ENCODE measurements at places on chromosomes 3 and 15.
A peak's percentile ranks its signal among the peaks of the same experiment; 100 is the strongest.

GRCh38 chr15:56473017-56473416, 8.1 kb upstream of the MNS1 start:
- no peak for DNase-seq

GRCh38 chr3:126553284-126554084, 5.2 kb downstream of the C3orf22 start:
- DNase-seq = no peak

GRCh38 chr3:31137718-31138465, 243.4 kb upstream of the GADL1 start:
- no peak for DNase-seq

DNA sequence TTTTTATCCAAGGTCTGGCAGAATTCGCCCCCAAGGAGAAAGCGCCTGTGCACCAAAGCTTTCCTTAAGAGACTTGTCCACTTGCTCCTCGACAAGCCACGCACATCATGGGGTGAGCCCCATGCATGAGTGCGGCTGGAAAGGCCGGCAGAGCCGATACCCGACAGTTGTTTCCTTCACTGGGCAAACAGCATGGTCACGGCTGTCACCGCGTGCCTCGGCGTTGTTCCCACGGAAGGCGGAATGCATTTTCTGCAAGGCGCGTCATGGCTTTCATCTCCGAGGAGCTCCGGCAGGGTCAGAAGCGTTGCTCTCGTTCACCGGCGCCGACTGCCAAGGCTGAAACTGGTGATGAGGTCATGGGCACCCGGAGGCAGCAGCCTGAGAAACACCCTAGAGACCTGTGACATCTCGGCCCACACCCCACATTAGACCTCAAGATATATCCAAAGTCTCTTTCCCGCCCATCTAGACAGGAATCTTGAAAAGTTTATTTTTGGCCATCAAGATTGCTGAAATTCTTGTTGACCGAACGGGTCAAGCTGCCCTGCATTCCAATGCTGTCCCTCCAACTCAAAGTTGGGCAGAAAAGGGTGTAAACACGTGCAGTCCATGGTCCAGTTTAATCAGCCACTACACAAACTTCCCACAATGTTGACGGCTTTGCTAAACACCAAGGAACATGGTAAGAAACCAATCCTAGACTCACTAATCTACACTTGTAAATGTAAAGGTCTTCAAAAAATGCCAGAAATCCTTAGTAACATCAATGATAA, 604 bp upstream of the TJP1 start:
- no peak for DNase-seq

GRCh38 chr3:22728406-22728805, 474.7 kb upstream of the UBE2E2 start:
- DNase-seq = no peak

DNA sequence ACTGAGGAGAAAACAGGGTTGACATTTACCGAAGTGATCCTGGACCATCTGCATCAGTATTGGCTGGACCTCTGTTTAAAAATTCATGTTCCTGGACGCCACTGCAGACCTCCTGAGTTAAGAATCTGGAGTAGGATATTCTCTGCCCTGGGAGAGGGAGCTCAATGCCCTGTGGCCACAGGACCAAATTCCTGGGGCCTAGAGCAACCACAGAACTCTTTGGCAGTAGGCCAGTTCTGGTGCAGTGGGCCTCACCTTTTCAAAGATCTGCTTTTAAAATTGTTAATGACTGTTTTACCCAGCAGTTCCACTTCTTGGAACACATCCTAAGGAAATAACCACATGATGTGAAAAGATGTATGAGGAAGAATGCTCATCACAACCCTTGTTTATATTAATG, 133.3 kb upstream of the ADPGK start:
- no peak for DNase-seq

GRCh38 chr15:89129123-89129815, 41.0 kb downstream of the ABHD2 start:
- peak; percentile 47 for DNase-seq

DNA sequence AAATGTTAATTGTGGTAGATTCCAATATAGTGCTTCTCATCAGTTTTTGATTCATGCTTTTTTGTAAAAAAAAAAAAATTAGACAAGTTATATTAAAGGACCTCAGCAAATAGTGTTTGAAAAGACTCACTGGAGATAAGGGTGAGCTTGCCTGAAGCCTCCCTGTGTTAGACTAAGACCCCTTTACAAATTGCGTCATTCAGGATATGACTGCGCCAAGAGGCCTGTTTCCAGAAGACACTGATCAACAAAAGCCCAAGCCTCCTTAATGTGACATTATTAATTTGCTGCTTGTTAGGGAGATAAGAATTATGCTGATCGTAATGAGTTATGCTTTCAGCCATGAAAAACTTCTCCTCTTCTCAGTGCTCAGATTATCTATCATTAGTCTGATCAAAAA, 13.0 kb upstream of the DNAJC13 start:
- no peak for DNase-seq

All from NK-92 treated with Interleukin-12 subunit alpha and Interleukin-12 subunit beta, amount 100 ng/mL, for 24 hours (cell line).